ENCODE measurements at places on chromosomes 7 and 10.

DNA sequence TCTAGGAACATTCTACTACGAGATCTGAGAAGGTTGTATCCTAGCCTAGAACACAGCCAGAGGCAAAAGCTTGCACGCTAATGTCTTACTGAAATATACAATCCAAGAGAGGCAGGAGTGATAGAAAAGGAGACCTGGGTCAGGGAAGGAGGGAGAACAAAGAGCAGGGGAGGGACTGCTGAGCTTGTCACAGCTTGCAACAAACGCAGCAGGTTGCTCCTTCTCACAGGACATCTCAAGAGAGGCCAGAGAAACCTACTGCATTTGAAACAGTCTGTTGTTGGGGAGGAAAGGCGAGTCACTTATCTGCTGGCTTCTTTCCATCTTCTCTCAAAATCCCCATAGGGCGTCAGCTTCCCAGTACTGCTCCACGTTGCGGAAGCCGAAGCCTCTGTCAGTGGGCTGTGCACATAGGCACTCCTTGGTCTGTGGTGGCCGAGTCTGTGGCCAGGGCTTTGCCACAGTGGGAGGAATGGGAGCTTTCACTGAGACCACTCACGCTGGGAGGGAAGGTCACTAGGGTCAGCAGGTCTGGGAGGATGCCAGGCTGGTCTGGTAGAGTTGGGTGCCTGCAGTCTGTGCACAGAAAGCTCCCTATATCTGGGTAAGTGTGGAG is 25.8 kb upstream of the GPNMB start:
- DNase-seq: no peak

GRCh38 chr10:103733045-103733419 is 122.3 kb downstream of the SH3PXD2A start:
- DNase-seq: no peak

DNA sequence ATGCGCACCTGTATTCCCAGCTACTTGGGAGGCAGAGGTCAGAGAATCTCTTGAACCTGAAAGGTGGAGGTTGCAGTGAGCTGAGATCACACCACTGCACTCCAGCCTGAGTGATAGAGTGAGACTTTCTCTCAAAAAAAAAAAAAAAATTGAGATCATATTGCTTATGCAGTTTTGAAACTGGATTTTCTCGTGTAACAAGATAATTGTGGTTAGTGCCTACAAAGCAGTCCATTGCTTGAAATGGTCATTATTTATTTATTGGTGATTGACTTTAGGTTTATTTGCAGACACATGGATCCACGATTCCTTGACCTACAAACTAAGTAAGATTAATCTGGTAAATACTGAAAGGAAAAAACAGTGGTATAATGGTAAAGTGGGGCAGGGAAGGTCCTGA is 149.8 kb downstream of the TAX1BP1 start:
- no peak for DNase-seq

- no peak for DNase-seq
These were observed 195.0 kb downstream of the HGF start for GRCh38 chr7:81574723-81575326.

- DNase-seq: no peak
These were observed 2.2 kb downstream of the MRC1 start for GRCh38 chr10:17811146-17811865.

- DNase-seq: no peak
These were observed 93.5 kb upstream of the NEBL start for GRCh38 chr10:20990604-20991003.

GRCh38 chr10:48638739-48639527 is 34.1 kb upstream of the ARHGAP22 start:
- DNase-seq: no peak

- DNase-seq: no peak
These were observed 18.5 kb downstream of the ASZ1 start for GRCh38 chr7:117408831-117409230.

GRCh38 chr7:36564489-36564888 is 159.8 kb downstream of the AOAH start:
- DNase-seq: no peak

- no peak for DNase-seq
These were observed 17.7 kb upstream of the IGFBP3 start for GRCh38 chr7:45938626-45939302.

- DNase-seq: no peak
These were observed 80.0 kb upstream of the CHST15 start for GRCh38 chr10:124173298-124173900.

GRCh38 chr10:63369711-63370110 is 96.1 kb downstream of the JMJD1C start:
- no peak for DNase-seq

GRCh38 chr7:7017707-7018280 is 164.6 kb upstream of the C1GALT1 start:
- no peak for DNase-seq

- no peak for DNase-seq
These were observed 27.9 kb upstream of the SLC16A12 start for GRCh38 chr10:89563311-89563710.

GRCh38 chr10:31130406-31130805 is 98.7 kb upstream of the ZNF438 start:
- DNase-seq: no peak

DNA sequence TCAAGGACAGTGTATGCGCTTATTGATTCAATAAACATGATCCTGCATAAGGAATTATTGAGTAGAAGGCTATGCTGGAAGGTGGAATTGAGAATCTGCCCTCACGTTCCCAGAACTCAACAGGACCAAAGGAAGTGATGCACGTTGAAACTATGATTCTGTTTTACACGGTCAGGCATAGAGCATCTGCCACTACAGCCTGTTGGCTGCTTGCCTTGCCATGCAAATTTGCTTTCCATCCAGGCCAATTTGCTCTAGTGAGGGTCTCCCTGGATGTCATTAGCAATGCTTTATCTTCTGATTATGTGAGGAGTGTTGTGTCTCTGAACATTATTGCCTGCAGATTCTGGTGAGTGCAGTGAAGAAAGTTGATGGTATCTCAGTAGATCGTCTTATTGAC is 132.9 kb downstream of the ADRA2A start:
- DNase-seq: no peak

DNA sequence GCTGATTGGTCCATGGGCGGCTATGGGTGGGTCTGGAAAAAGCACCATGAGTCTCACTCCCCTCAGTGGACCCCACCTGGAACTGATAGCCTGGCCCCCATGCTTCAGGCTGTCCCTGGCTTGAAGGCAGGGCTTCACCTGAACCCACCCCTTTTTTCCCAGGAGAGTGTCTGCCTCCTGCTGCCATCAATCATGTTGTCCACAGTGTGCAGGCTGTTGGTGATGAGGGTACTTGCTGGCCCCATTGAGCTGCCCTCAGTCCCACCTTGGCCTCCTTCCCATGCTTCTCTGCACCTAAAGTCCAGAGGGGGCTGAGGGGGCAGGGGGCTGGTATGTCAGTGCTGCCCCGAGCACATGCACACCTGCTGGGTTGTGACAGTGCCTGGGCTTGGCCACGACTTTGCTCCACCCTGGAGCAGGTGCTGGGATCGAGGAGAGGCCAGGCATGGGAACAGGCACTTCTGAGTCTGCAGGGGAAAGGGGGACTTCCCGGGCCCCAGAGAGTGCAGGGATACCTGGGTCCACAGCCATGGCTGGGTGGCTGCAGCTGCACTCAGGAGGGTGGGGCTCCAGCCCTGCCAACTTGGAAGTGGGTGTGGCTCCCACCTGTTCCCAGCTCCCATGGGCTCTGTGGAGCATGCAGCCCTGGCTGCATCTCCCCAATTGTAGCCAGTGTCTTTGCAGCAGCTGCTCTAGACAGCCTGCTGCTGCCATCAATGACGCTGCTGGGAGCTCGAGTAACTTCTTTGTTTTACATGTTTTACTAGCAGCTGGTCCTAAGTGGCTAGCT is 56.9 kb downstream of the ADK start:
- DNase-seq: no peak

- no peak for DNase-seq
These were observed 6.3 kb upstream of the WNT16 start for GRCh38 chr7:121322460-121322859.

DNA sequence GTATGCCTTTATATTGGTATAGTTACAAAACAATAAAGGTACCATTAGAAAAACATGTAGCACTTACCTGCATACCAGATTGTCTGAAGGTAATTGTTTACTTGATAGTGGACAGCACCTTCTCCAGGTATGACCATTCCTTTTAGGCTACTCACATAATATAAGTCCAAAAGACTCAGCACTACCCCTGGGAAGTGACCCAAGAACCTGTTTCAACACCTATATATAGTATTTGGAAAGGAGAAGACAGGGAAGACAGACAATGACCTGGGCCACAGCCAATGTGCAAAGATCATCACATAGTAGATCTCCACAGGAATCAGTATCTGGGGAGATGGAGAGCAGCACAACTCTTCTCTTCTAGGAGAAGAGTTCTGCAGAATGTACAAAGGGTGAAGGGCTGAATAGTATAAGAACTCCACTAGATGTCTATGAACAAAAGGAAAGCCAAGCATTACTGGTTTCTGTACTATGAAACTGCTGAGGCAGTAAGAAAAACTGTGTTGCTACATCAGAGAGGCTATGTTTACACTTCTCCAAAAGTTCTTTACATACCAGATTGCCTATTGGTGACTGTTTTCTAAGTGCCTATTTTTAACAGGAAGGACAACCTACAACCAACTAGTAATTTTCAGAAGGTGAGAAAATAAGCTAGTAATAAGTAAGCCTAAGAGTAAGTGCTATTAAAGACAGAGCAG is 159.2 kb downstream of the BTAF1 start:
- DNase-seq: no peak

GRCh38 chr10:31789555-31789954 is 139.1 kb downstream of the ARHGAP12 start:
- DNase-seq: no peak

DNA sequence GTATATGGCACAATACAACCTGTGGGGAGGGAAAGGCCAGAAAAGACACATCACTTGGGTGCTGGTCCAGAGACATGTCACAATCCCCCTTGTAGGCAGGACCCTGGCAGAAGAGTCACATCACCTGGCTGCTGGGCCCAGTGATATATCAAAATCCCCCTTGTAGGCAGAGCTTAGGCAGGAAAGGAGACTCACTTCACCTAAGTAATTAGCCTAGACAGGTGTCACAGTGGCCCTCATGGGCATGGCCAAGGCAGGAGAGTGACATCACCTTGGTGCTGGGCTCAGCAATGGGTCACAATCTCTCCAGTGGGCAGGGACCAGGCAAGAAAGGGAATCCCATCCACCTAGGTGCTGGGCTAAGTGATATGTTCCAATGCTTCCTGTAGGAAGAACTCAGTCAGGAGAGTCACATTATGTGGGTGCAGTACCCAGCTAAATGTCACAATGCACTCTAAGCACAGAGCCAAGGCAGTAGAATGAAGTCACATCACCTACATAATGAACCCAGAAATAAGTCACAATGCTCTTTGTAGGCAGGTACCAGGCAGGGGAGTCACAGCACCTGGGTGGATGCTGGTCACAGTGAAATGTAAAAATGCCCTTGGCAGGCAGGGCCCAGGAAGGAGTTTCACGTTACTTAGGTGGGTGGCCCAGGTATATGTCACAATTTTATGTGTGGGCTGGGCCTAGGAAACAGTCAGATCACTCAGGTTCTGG is 18.9 kb upstream of the ZNF736 start:
- no peak for DNase-seq

- no peak for DNase-seq
These were observed 123.9 kb downstream of the ZMIZ1 start for GRCh38 chr10:79192677-79193003.

GRCh38 chr7:9028012-9028411 is 594.6 kb downstream of the NXPH1 start:
- no peak for DNase-seq

GRCh38 chr10:113438652-113439051 is 114.2 kb upstream of the HABP2 start:
- DNase-seq: no peak

DNA sequence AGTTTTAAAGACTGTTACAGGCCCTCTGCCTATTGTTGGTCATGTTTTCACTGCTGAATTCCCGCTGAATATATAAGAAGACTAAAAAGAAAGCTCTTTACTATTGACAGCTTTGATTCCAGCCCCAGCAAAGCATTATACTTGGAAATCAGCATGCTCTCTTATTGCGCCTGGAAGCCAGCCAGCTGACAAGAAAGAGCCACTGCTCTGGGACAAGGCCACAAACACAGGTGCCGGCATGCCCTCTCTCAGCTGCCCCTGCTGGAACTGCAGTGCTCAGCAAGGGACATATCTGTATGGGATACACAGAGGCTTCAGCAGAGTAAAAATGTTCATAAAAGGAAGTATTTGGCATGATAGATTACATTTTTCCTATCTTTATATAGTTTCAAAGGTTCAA is 523.9 kb downstream of the ADRA2A start:
- no peak for DNase-seq

DNA sequence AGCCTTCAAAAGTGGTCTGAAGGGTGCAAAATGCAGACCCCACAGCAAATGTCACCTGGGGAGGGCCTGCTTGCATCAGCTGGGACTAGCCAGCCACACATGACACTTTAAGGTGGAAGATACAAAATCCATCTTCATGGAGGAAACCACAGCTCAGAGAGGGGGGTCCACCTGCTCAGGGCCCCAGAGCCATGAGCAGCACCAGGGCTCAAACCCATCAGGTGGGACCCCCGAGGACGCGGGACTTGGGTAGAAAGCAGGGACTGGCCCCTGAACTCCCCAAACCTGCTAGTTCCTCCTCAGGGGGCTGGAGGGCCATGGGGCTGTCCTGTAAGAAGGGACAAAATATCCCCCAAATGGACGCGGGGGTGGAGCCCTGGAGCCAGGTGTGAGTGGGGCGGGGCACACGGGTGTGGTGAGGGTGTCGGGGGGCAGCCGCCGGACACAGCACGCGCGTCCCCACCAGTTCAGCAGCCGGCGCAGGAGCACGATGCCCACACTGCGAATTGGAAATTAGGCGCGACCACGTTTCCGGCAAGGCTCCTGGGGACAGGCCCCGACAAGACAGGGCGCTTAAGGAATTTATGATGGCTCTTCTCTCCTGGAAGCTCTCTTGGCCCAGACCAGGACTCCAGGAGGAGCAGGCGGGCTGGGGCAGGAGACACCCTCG is 8.0 kb downstream of the PDGFA start:
- no peak for DNase-seq

- no peak for DNase-seq
These were observed 154.9 kb downstream of the SDK1 start for GRCh38 chr7:3455806-3456595.

Measured in RWPE2 (cell line).